ENCODE measurements at places on chromosomes 11 and 22. TPM values are rescaled to one million over a fixed set of nuclear protein-coding genes. Genes with fewer than 3 reads are reported as not detected.

Gene ANKK1
- total RNA-seq, result 0.11 TPM

DNA sequence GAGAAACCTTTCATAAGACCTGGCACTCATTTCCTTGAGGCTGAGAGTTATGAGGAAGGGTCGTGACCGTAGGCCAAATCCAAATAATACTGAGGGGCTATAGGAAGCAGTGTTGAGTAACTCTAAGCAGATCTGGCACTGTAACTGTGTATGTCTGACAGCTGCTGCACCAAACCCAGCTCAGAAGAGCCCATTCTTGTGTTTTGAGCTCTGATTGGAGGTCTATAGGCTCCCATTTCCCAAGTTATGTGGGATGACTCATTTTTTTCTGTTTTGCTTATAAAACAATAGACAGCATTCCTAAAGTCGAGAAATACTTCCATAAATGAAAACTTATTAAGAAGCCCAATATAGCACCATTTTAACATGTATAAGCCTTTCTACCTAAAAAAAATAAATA is 645.8 kb downstream of the DLG2 start:
- DNase-seq, result no peak

Gene TMPRSS4
- not detected for total RNA-seq

Gene CASP4
- 32.0 TPM for total RNA-seq

- DNase-seq, result no peak
Observed at GRCh38 chr22:27714068-27714467, 87.5 kb downstream of the MN1 start.

Gene LRRC75B
- total RNA-seq, result 4.7 TPM

Gene CCDC81
- total RNA-seq, result 1.5 TPM

Measured in activated T-helper 2 cell treated with anti-CD3 and anti-CD28 coated beads, Interferon-gamma antibody, Interleukin-2, Interleukin-4, amounts not matched to agents 10 μg/mL and 5 μg/mL and 100 μg/mL, durations not matched to agents 14 hours and 24 hours and 36 hours (primary cell).